ENCODE measurements at places on chromosomes 5 and 9.

GRCh38 chr5:2566284-2566683 lies 185.2 kb downstream of the IRX2 start:
- no peak for DNase-seq

DNA sequence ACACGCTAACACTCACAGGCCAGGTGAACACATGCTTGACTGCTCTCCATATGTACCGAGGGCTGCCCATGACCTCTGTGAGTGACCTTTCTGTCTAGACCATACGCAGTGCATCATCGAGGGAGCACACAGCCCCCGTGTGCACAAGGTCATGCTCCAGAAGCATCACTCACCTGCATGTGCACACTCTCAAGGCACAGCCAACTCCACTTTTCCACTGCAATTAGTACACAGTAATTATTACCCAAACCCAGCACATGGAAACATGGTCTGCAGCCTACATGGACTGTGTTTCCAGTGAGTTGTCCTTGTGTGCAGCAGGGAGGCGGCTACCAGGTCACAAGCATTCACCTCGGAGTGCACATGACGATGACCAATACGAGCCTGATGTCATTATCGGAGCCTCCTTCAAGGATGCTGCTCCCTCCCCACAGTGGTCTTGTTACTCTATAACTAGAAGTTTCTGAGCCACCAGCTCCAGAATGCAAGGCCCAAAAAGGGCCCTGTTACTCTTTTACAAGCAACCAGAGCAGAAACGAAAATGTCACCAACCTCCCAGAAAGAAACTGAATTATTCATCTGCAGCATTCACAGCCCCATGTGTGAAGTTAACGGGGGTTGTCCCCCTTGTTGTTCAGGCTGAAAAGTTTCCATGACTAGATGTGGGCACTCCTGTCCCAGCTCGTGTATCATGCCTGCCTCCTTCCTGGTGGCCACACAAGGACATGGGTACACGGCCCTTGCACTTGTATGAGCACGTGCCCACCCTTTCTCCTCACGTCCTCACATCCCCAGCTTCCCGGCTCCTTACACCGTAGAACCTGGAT lies 31.2 kb downstream of the SEMA4D start:
- DNase-seq: no peak

- no peak for DNase-seq
Observed at GRCh38 chr5:105230516-105231157, 1668.0 kb upstream of the NUDT12 start.

GRCh38 chr5:149767281-149767550 lies 37.1 kb downstream of the PPARGC1B start:
- no peak for DNase-seq

DNA sequence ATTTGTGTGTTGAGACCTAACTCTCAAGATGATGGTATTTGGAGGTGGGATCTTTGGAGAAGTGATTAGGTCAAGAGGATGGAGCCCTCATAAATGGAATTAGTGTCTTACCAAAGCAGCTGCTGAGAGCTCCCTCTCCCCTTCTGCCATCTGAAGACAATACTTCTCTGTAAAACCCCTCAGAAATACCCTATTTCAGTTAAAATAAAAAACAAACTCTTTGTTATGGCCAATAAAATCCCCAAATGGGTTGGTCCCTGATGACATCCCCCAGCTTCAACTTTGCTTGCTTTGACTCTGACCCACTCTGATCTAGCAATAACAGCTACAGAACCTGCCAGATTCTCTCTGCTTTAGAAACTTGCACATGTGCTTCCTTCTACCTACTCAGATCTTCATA lies 100.9 kb downstream of the SNCAIP start:
- DNase-seq: no peak

- DNase-seq: no peak
Observed at GRCh38 chr9:94778013-94778412, 51.5 kb downstream of the AOPEP start.

DNA sequence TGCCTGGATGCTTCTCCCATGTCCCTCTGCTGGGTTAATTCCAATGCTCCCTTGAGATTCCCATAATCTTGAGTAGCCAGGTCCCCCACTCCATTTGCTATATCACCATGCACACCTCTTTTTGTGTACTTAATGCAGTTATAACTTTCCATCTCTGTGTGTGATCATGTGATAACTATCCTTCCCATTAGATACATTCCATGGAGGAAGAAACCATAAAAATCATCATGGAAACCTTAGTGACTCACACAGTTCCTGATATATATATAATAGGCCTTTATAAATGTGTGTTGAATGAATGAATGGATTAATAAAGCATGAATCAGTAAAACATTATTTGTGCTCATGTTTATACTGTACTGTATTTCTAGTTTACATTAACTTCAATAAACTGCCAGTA lies 104.6 kb downstream of the PCSK5 start:
- DNase-seq: no peak

- DNase-seq: no peak
Observed at GRCh38 chr5:175696139-175696854, 38.4 kb downstream of the HRH2 start.

DNA sequence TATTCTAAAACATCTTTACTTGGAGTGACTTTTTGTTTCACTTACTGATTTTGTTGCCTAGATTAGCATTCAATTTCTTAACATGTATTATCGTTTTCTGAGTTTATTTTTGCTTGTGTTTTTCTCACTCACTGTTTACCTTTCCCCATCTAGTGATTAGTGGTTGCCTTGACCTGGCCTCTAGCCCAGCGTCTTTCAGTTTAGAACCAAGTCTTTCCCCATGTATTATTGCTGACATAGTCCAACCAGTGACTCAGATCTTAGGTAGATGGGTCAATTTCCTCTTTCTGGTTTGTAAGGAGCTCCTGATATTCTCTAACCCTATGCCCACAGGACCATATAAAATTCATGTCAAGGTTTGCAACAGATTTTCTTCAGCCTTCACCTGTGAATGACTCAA lies 135.5 kb downstream of the PRR16 start:
- no peak for DNase-seq

DNA sequence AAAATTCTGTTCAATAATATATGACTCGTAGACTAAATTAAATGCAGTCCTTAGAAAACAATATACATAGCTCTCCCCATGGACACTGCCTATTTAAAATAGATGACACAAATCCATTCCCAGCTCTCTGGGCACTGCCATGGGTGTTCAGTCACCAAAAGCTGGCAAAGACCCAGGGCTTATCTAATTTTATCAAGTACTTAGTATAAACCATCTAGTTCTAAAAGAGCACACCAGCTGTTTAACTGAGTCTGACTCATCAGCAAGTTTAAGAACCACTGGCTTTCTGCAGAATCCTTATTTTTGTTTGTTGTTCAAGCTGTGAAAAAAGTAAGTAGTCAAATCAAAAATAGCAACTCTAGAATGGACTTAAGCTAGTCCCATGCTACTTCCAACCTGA lies 107.6 kb downstream of the PLPP1 start:
- no peak for DNase-seq

DNA sequence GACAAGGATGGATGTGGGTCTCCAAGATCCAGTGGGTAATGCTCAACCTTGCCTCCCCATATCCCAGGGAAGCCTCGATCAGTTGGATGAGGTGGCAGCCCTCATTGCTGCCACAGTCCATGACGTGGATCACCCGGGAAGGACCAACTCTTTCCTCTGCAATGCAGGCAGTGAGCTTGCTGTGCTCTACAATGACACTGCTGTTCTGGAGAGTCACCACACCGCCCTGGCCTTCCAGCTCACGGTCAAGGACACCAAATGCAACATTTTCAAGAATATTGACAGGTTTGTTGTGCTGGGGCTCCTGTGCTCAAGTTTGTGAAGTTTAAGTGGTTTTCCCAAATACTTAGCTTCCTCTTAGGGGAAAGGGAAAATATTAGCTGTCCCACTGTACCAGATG lies 74.0 kb downstream of the WDR41 start:
- DNase-seq: no peak

DNA sequence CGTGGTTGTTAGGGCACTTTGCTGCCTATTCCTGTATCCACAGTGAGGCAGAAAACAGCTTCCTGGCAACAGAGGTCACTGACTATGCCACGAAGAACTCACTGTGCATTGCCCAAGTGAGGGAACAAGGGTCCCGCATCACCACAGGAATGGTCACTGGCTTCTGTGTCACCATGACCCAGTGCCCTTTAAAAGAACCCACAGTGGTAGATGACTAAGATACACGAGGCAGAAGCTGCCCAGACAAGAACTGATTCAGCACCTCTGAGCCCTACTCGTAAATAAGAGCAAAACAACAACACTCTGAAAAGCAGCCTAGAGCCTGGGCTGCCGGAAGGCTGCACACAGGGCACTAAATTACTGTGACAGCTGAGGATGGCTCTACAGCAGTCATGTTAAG lies 236.6 kb upstream of the RASEF start:
- DNase-seq: no peak

DNA sequence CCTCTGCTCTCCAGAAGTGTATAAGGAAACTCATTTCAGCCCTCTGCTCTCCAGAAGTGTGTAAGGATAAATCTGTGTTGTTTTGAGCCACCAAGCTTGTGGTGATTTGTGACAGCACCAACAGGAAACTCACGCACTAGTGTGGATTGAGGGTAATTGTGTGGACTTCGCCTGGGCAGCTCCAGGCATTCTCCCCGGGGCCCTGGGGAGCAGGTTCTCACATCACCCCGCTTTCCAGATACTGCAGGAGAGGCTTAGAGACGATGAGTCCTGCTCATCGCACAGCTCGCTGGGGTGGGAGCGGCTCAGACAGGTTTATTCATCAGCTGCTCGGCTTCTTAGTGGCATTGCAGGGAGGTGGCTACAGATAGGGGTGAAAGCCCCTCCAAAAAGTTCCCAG lies 38.4 kb upstream of the RNF130 start:
- DNase-seq: no peak

- DNase-seq: no peak
Observed at GRCh38 chr5:17766031-17766430, 131.8 kb downstream of the TAF11L14 start.

DNA sequence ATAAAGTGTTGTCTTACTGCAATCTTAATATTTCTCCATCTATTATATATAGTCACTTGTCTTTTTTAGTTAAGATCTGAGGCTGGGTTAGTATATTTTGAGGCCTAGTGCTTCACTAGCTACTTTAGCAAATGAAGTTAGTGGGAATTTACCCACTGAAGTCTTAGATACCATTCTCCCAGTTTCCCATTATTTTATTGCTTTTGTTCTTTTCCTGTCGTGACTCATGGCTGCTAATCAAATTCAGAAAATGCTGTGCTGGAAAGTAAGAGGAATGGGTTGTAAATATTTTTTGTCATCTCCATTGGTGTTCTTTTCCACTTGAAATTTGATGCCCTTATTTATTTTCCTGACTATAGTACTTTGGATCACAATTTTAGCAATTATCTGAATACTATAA lies 14.2 kb downstream of the TCERG1 start:
- DNase-seq: no peak
